ENCODE measurements at places on chromosomes 5 and 9.
A peak's percentile ranks its signal among the peaks of the same experiment; 100 is the strongest.

DNA sequence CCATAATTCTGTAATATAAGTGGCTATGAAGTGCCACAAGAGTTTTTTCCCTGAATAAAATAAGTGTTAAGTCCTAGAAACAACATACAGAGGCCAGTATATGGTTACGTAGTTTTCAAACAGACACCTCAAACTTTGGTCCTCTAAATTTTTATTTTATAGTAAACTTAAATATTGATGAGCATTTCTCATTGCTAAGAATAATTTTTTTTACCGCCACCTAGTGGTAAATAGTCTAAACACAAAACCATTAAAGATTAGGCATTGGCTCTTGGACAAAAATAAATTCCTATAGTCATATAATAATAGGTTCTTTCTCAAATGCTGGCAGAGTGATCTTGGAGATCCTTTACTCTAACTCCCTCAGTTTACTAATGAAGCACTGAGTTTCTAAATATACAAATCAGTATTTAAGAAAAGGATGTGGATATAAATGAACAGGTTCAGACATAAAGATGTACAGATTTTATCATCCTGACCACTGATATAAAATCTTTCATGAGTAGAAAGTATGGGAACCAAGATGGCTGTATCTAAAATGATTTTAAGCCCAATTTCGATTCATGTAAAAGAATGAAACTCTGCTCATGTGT lies 136.2 kb downstream of the FANCC start:
- no peak for DNase-seq

- DNase-seq = no peak
These were observed 45.3 kb downstream of the CWC27 start for GRCh38 chr5:64814073-64814472.

GRCh38 chr9:135001526-135001925 lies 83.8 kb upstream of the FCN1 start:
- no peak for DNase-seq

GRCh38 chr5:59832577-59833301 lies 60.8 kb downstream of the PDE4D start:
- no peak for DNase-seq

DNA sequence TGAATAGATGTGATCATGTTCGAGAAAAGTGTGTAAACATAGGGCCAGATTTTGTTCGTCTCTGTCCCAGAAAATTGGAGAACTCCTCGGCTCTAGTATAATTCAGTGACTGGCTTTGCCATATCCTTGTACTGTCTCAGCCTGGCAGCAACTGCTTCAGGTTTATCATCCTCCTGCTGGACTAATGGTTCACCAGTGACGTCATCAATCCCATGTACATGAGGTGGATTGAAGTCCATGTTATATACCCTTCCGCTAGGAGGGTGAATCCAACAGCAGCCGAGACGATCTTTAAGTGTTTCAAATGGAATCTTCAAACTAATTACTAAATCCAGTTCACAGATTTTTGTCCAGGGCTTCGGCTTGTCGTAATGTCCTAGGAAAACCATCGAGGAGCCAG lies 17.1 kb upstream of the PLPP1 start:
- no peak for DNase-seq

DNA sequence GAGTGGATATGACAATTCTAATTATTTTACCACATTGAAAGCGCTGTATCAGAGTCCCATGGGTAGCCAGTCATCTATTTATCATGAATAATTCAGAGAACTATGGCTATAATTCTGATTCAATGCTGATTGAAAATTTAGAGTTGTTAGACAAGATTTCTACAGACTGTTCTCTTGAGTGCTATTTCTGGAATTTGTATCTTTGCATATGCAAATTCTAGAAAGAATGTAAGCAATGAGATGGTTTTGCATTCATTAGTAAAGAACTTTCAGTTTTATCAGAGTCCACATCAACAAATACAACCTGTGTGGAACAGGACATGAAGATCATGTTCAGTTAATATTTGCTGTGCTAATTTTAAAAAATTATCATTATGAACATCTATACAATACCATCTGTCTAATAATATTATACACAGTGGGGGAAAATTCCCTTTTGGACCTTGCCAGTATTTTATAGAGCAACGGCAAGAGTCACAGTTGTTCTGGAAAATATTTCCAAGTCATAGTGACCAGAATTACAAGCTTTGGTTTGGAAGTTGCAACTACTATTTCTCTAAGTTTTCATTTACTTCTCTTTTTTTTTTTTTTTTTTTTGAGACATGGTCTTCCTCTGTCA lies 372.7 kb upstream of the PTGER4 start:
- DNase-seq = no peak

DNA sequence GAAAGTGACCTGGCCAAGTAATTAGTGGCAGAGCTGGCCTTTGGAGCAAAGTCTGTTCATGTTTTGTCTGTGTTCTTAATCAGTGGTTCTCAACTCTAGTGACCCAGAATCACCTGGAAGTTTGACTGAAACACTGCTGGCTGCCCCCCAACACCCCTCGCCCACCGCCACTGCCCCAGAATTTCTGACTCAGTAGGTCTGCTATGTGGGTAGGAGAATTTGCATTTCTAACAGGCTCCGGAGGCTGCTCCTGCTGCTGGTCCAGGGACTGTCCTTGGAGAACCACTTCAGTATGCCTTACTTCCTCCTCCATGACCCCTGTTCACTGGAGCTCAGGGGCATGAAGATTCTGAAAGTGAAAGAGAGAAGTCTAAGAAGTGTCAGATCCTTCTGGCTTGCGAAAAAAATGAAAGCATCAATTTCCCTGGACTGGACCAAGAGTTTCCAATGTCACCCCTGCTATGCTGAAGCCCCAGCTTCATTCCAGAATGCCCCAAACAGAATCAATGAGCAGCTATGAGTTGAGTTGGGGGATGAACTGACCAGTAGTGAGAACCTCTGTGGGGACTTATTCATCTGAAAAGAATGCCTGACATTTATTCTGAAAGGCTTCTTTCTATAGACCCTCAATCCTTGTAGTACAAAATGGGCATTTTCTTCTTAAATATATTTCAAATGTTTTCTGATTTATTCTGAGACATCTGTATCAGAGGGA lies 20.8 kb upstream of the COL15A1 start:
- no peak for DNase-seq

DNA sequence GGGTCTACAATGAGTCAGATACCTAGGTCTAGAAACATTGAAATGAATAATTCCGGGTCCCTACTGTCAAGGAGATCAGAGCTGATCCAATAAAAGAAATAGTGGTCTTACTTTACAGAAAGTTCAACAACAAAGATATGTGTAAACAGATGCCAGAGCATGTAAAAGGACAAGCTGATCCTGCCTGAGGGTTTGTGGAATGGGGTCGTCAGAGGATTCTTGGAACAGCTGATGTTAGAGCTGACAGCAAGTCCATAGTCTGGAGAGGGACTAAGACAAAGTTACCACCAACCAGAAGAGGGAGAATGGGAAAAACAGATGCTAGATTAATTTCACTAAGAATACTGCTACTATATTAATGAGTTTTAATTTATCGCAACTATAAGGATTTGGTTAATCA lies 71.5 kb downstream of the FREM1 start:
- no peak for DNase-seq

DNA sequence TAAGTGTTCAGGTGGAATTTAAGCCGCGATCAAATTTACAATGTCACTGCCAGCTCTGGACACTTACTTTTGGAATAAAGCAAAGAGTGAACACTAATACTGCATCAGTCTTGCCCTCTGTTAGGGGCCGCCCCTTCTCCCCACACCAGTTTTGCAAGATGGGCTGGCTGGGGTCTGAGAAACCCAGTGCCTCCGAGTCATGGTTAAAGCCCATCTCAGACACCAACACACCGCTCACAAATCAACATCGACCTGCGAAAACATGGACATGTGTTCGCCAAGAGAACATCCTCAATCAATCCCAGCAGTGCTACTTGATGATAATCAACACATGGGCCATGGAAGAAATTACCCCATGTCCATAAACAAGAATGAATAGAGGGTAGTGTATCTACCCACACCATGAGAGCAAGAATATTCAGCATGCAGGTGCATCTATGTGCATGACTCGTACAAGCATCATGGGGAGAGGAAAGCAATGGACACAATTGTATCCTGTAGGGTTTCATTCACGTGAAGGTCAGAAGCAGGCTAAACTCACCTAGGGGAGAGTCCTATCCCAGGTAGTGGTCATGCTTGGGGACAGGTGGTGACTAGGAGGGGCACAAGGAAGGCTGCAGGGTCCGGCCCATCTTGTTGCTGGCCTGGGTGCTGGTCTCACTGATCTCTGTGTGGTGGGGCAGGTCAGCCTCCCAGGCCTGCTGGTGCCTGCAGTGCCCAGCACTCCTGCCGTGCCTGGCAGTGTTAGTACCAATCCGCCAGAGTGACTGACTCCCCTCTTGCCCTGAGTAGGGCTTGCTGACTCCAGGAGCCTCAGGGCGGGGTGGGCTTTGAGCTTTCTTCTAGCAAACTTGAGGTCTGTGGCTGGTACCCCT lies 5.0 kb downstream of the S1PR3 start:
- DNase-seq = no peak

- peak; percentile 19 for DNase-seq
These were observed 762 bp downstream of the SNCAIP start for GRCh38 chr5:122312591-122313406.

- no peak for DNase-seq
These were observed 819 bp downstream of the LSM11 start for GRCh38 chr5:157744051-157745011.

GRCh38 chr5:96300976-96301375 lies 132.1 kb downstream of the PCSK1 start:
- DNase-seq = no peak

- no peak for DNase-seq
These were observed 38.5 kb downstream of the SNCAIP start for GRCh38 chr5:122350496-122350895.

DNA sequence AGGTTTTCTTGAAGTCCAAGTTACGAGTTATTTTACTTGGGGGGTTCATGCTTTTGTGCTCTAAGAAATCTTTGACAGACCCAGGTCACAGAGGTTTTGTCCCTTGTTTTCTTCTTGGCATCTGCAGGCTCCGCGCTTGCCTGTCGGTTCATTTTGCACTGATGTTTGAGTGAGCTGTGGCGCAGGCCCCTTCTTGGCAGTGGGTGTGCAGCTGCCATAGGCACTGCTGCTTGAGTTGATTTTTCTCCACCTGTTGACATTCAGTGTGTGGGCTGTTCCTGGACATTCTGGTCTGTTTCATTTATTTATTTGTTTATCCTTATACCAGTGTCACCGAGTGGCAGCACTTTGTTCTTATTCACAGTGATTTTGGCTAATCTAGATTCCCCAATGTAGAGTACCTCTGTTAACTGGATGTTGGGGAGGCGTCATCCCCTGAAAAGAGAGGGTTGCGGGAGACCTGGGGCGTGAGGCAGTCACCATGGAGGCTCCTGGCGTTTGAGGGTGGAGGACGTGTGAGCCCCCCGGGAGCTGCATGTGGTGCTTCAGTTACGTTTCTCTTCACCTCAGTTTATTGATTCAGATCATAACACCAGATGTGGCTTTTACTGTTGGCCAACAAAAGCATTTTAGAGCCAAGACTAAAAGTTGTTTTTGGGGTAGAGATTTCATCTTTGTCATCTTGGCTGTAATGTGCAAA lies 121.4 kb upstream of the CACNA1B start:
- DNase-seq = no peak

DNA sequence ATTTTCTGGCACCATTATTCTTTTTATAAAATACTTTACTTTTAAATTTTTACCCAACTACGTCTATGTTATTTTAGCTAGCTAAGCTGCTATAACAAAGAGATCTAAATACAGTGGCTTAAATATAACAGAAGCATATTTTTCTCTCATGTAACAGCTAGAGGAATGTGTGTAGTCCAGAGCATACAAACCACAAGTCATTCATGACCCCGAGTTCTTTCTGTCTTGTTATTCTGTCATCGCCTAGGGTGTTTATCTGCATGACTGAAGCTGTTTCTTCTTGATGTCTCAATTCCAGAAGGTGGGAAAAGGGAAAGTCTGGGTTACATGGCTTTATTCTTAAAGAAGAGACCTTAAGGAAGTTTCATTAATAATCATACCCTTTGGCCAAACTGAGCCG lies 136.9 kb upstream of the RFX3 start:
- DNase-seq = no peak

GRCh38 chr5:159215886-159216285 lies 6.5 kb upstream of the RNF145 start:
- no peak for DNase-seq

DNA sequence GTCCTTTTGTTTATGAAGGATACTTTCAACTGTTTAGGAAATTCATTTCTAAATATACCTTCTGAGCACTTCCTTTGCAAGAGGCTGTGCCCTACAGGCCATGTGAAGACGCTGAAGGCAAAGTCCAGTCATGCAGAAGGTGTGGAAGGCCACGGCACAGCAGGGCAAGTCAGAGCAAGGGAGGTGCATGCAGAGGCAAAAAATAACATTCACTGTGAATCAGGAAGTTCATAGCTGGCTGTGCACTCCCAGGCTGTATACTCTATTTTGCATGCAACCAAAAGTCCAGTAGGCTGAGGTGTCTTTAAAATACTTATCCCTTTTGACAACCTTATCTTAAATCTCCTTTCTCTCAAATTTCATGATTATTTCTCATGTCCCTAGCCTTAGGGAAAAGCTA lies 50.3 kb downstream of the GNAQ start:
- no peak for DNase-seq
